PC-3 (cell line): ENCODE measurements at places on chromosomes 1 and 21.
A peak's percentile ranks its signal among the peaks of the same experiment; 100 is the strongest.

- peak; percentile 87 for DNase-seq
Observed at GRCh38 chr1:154431586-154432373, 26.6 kb downstream of the IL6R start.

GRCh38 chr21:32256873-32257620 is 21.8 kb downstream of the MIS18A start:
- DNase-seq: peak; percentile 65

DNA sequence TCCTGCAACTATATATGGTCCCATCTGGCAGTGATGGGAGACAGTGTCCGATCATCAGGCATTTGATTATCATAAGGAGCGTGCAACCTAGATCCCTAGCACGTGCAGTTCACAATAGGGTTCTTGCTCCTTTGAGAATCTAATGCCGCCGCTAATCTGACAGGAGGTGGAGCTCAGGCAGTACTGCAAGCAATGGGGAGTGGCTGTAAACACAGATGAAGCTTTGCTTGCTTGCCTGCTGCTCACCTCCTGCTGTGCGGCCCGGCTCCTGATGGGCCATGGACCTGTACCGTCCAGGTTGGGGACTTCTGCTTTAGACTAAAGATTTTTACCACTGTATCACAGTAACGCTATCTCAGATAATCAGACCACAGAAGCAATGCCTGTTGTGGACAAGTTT is 63.8 kb downstream of the TGFB2 start:
- no peak for DNase-seq

DNA sequence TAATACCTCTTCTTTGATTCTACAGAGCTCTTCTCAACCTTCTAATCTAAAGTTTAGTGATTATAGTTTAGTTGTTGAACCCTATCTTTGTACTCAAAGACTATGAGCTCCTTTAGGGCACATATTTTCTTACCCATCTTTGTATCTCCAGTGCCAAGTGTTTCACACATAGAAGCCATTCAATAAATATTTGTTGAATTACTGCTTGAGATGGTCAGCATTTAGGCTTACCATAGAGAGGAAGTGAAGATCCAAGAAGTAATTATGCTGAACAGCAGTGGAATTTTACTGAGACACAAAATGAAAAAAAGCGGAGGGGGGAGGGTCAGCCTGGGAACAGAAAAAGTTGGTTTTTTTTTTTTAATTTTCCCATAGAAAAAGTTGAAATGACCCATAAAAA is 21.9 kb downstream of the PIK3R3 start:
- DNase-seq: no peak

DNA sequence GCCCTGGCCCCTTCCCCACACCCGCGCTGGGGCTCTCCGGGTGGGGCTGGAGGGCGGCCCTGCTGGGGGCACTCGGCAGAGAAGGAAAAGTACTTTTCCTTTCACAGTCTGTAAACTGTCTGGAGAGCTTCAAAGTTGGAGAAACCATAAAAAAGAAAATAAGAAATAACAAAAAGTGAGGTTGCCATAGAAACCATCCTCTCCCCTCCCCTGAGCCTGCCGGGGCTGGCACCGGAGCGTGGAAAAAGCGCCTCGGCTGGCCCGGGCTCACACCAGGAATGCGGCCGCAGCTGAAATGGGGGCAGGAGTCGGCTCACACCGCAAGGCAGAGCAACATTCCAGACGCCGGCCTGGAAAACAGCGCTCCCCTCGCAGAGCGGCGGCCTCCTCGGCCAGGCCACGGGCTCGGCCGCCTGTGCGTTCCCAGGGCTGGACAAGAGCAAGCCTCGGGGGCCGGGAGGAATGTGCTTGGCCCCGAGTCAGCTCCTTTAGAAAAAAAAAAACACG is 69.2 kb downstream of the MORN1 start:
- DNase-seq: no peak

DNA sequence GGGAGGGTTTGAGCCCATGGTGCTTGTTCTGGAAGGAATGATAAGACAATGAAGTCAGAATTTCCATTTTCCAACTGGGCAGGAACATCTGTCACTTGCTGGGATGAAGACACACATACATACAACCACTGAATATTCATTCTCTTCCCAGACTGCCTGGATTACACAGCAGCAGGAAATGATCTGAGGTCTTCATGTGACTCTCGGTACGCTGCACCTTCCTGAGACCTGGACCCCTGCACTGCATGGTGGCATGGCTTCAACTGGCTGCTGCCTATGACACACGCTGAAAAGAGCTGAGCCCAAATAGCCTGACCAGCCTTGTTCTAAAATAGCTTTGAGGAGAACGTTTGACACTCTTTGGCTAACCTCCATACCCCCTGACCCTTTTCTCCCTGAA is 150.6 kb downstream of the GABPA start:
- no peak for DNase-seq
